ENCODE measurements at places on chromosomes 6 and 20.
A peak's percentile ranks its signal among the peaks of the same experiment; 100 is the strongest.

- no peak for DNase-seq
Observed at GRCh38 chr6:43972179-43972912, 154.9 kb downstream of the MRPL14 start.

DNA sequence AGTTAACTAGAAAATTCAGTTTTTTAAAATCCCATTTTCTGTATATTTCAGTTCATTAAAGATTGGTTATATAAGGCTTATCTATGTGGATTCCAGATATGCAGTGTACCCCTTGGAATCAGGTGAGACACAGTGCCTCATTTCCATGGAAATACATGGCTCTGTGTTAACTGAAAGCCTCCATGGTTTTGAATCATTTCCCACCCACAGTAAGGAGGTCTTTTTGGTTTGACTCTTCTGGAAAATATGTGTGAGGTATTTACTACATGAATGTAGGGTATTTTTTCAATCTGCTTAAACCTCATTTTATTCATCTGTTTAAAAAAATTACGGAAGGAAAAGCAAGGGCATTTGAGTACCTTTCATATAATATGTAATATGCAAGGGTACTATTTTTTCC is 25.5 kb downstream of the RNF144B start:
- no peak for DNase-seq

GRCh38 chr20:2838847-2839671 is 1.4 kb downstream of the PCED1A start:
- DNase-seq = no peak

- DNase-seq = peak; percentile 96
Observed at GRCh38 chr20:63686492-63687321, 9.7 kb upstream of the TNFRSF6B start.

DNA sequence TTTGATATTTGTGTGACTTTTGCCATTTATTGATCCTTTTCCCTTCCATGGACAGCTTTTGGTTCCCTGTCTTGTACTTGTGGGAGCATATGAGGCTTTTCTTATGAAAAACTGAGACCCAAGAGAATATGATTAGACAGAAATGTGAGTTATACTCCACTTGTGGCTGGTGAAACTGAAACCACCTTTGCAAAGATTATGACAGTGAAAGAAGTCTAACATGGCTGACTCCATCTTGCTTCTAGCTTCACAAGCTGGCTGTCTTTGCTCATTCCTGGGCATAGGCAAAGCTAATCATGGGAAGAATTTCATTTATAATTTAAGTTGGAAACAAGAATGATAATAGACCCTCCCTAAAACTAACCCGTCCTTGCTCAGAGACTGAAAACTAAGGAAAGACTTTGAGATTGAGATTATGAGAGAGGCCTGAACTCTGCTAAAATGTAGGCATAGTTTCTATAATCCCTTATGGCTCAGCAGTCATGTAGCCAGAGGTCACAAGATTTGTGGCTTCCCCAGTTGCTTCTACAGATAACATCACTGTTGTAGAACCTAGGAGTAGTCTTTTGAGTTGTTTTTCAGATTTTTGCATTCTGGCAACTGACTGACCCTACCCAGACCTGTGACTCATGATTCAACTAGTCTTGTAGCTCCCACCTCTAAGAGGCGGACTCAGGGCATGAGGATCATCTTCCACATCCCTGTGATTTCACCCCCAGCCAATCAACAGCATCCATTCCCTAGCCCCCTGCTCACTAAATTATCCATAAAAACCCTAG is 50.9 kb upstream of the CD2AP start:
- DNase-seq = no peak

- DNase-seq = peak; percentile 72
Observed at GRCh38 chr20:25483431-25484132, 76.1 kb downstream of the GINS1 start.

- no peak for DNase-seq
Observed at GRCh38 chr20:14553774-14554534, 216.5 kb upstream of the FLRT3 start.

DNA sequence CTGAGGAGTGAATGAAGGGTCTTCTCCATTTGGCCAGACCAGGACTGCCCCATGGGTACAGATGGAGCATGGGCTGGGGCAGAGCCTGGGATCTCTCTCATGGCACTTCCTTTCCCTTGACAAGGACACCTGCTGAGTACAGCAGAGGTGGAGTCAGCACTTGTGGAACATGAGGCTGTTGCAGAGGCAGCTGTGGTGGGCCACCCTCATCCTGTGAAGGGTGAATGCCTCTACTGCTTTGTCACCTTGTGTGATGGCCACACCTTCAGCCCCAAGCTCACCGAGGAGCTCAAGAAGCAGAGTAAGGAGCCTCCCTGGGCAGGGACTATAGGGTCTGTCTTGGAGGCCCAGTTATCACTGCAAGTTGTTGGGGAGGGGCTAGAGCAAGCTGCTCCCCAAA is 29.6 kb downstream of the GSS start:
- no peak for DNase-seq

DNA sequence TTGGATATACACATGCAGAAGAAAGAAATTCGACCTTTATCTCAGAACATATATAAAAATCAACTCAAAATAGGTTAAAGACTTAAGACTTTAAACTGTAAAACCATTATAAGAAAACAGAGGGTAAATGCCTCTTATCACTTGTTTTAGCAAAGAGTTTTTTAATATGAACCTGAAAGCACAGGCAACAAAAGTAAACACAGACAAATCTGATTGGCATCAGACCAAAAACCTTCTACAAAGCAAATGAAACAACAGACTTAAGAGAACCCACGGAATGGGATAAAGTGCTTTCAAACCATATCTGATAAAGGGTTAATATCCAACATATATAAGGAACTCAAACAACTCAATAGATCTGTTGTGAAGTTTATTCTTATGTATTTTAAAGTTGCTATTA is 309.9 kb upstream of the OPRM1 start:
- no peak for DNase-seq

DNA sequence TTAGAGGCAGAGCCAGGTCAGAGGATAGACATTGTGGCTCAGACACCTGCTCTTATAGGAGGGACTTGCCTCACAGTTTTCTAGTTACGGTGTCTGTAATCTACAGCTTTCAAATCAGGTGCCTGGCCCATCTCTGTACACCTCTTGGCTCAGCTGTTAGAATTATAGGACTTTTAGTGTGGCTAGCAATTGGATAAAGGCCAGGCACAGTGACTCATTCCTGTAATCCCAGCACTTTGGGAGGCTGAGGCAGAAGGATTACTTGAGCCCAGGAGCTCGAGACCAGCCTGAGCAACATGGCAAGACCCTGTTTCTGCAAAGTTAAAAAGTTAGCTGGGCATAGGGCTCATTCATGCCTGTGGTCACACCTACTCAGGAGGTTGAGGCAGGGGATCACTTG is 20.0 kb downstream of the BRPF3 start:
- DNase-seq = no peak

DNA sequence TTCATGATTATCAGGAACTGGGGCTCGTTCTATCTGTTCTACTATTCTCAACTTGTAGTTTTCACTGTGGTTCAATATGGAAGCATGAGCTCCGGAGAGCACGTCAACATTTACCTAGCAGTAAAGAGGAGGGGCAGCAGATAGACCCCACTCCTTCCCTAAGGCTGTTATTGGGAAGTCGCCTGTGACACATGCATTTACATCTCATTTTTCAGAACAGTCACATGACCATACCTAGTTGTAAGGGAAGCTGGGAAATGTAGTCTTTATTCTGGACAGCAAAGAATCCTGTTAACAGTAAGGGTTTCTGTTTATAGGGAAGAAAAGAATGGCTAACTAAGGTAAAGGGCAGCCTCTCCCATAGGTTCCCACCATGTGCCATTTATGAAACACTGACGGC is 158.3 kb downstream of the ZFP64 start:
- no peak for DNase-seq

GRCh38 chr20:23889775-23890187 is 10.2 kb upstream of the CST5 start:
- peak; percentile 25 for DNase-seq

DNA sequence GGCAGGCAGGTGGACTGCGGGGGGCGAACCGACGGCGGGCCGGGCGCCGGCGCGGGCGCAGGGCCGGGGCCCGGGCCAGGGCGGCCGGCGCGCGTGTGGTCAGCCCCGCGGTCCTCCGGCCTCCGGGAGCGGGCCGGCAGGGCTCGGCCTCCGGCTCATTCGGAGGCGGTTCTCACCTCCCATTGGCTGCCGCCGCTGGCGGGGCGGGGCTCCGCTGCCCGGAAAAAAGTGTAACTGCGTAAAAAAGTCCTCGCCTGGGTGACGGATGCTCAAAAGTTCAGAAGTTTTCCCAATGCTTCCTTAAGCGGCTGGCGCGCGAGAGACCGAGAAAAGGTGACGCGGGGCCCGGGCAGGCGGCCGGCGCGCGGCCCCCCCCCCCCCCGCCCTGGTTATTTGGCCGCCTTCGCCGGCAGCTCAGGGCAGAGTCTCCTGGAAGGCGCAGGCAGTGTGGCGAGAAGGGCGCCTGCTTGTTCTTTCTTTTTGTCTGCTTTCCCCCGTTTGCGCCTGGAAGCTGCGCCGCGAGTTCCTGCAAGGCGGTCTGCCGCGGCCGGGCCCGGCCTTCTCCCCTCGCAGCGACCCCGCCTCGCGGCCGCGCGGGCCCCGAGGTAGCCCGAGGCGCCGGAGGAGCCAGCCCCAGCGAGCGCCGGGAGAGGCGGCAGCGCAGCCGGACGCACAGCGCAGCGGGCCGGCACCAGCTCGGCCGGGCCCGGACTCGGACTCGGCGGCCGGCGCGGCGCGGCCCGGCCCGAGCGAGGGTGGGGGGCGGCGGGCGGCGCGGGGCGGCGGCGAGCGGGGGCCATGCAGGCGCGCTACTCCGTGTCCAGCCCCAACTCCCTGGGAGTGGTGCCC is at the start of gene FOXC1:
TSS of gene FOXC1 (plus strand) at position 268 of the 849 bp plus-strand sequence. CDS start at position 799, 531 bp downstream.
- peak; percentile 83 for DNase-seq

- peak; percentile 97 for DNase-seq
Observed at GRCh38 chr6:27809939-27810767, 102.0 kb downstream of the OR2B2 start.

GRCh38 chr6:152594701-152595100 is 42.5 kb downstream of the SYNE1 start:
- DNase-seq = no peak

DNA sequence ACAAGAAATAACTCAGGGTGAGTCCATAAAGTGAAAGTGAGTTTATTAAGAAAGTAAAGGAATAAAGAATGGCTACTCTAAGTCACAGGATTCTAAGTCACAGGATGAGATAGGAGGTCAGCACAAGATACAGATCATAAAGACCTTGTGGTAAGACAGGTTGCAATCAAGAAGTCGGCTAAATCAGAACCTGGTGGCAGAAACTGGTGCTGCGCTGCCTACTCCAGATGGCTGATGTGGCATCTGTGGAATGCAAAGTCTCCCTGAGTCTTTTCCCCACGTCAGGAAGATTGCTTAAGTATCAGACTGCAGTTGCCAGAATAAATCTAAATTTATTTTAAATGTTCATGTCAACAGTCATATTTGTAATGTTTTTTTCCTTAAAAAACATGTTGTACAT is 10.7 kb upstream of the KCNK15 start:
- peak; percentile 1 for DNase-seq

DNA sequence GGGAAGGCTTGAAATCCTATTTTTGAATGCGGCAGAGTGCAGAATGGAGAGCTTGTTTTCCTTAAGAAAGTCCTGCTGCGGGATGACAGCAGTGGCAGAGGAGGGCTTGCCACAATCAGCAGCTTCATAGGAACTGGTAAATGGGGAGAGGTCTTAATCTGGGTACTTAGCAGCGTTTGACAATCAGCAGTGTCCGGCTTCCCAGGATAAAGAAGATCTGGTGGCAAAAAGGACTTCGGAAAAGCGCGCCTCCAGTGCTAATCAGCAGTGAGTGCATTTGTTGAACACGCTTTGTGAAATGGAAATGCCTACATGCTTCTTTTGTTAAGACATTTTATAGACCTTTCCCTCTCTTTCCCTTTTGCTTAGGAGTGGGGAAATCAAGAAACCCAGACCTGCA is 735.7 kb downstream of the QKI start:
- no peak for DNase-seq

GRCh38 chr6:35213824-35214756 is at the start of gene SCUBE3:
Gene SCUBE3 (plus strand): TSS chr6:35213956. CDS start chr6:35214419, 463 bp downstream.
- DNase-seq = no peak

DNA sequence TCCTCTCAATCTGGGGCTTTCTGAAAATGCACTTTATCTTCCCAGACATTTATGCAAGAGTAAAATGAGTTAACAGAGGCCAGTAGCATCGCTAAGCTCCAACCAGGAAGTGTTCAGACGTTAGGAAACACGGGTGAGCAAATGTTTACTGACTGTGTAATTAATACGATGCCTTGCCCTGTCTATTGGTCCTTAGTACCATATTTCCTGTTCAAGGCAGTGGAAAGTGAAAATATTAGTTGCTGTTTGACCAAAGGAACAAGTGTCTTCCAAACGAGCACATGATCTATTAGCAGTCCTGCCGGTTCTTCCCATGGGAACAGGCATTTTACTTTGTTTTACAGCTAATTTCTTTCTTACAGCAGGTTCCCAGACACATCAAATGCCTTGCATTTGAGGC is 311.1 kb upstream of the JAG1 start:
- DNase-seq = no peak

DNA sequence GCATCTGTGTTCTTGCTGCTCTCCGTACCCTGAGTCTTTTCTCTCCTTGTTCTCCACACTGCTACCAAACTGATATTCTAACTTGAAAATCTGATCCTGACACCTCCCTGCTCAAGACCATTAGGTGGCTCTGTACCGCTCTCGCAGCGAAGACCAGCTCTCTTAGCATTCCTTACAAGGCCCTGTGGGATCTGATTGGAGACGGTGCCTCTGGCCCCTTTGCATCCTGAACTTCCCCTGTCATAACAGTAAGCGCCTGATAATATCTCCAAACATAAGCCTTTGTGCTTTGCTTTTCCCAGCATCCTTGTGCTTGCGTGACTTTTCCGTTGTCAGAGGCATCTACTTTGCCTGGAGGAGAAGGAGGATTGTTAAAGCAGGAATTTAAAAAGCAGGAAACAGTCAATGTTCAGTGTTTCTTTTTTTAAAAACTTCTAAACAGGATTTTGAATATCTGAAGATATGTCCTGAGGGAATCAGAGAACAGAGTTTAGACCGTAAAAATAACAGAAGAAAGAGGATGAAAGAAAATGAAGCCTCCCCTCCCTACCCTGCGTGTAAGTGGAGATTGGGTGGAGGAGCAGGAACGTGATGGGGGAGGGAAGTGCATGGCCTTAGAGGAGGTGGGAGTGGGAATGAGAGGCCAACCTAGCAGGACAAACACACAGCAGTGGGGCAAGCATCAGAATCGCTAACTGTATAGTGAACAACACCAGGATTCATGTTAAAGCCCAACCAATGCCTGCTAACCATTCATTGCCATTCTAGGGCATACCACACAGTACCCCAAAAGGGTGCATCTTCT is 89.2 kb upstream of the STMND1 start:
- DNase-seq = no peak

GRCh38 chr6:71589254-71589653 is 297.1 kb upstream of the RIMS1 start:
- DNase-seq = no peak

- no peak for DNase-seq
Observed at GRCh38 chr6:3193102-3193849, 34.2 kb downstream of the TUBB2B start.

All from inflammatory macrophage treated with lipopolysaccharide for 4 hours (primary cell).